ENCODE measurements at places on chromosomes 11 and 22. TPM values are rescaled to one million over a fixed set of nuclear protein-coding genes. Genes with fewer than 3 reads are reported as not detected.

- no peak overlapping the region for H3K27ac ChIP-seq
- DNase-seq, result no peak
- H3K36me3 ChIP-seq, result no peaks in the 10 kb centered on the region
Measured at GRCh38 chr11:127670374-127671119, 670.0 kb upstream of the KIRREL3 start.

DNA sequence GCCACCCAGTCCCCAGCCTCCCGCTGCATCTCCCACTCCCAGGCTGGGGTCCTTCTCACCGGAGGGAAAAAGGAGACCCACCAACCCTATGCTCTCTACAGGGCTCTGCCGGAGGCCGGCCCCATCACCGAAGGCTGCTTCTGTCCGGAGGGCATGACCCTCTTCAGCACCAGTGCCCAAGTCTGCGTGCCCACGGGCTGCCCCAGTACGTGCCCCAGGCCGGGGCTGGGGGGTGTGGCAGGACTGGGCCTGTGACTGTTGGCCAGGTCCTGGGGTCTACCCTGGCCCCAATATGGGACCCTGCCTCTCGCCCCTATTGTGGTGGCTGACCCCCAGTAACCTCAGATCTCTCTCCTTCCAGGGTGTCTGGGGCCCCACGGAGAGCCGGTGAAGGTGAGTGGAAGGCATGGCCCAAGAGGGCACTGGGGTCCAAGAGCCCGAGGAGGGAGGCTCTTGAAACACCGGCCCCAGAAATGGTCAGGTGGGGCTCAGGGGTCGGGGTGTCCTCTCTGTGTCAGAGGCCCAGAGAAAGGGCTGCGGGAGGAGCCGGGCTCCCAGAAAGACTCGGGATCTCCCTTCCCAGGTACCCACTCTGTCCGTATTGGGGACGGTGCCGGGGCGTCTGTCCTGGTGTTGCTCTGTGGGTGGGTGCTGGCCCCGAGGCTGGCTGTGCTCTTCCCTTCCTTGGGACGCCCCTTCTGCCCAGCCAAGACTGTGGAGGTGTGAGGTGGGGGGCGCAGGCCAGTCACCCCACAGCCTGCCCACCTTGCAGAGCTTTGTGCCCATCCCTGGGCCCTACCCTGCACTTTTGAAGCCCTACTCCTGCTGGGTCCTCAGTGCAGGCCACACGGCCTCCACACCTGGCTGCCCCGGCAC, 26.1 kb upstream of the MUC5B start:
- H3K4me1 ChIP-seq, result no peaks in the 10 kb centered on the region
- no peak overlapping the region for H3K27ac ChIP-seq
- DNase-seq, result peak; percentile 70
- H3K27me3 ChIP-seq, result peaks cover 5% of the 10 kb centered on the region

- no peaks in the 10 kb centered on the region for H3K36me3 ChIP-seq
- H3K4me3 ChIP-seq, result peak overlapping the region; percentile 25
- no peak overlapping the region for H3K27ac ChIP-seq
- H3K27me3 ChIP-seq, result peaks cover 52% of the 10 kb centered on the region
- DNase-seq, result no peak
Measured at GRCh38 chr11:124839128-124839971, 25.9 kb upstream of the ROBO3 start.

GRCh38 chr11:95849087-95849825, 59.0 kb downstream of the CEP57 start:
- DNase-seq, result peak; percentile 37
- no peaks in the 10 kb centered on the region for H3K36me3 ChIP-seq
- no peak overlapping the region for H3K27ac ChIP-seq

DNA sequence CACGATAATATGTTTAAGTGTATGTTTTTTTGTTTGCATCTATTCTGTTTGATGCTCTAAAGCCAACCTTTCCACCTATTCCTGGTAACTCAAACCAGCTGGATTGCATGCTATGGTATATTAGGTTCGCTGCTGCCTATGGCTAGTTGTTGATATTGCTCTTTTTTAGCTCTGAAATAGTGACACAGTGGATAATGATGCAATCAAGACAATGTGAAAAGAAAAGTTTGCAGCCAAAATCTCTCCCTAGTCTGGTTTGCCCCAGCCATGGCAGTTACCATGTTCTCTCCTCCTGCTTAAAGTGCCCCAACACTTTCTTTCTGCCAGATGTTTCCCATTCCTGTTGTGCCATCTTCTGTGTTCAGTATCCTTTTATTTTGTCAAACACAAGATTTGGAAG, 269.7 kb downstream of the DYNC2H1 start:
- no peak overlapping the region for H3K4me3 ChIP-seq
- DNase-seq, result no peak
- no peaks in the 10 kb centered on the region for H3K4me1 ChIP-seq
- no peaks in the 10 kb centered on the region for H3K27me3 ChIP-seq
- H3K36me3 ChIP-seq, result no peaks in the 10 kb centered on the region
- H3K27ac ChIP-seq, result no peak overlapping the region

DNA sequence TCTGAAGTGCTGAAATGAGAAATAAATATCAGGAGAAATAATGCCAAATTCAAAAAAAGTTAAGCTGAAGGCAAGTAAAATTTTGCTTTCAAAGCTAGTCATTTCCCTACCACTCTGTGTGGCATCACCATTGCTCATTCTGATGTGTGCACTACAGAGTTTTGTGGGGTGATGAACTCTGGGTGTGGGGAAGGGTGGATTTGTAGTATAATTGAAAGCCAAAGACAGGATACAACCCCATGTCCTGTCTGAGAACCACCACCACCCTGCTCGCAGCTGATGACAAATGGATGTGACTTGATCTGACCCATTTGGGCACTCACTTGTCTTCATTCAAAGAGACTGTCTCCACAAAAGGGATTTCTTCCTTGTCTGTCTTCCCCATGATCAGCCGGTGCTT, 19.3 kb upstream of the TMEM9B start:
- no peak overlapping the region for H3K27ac ChIP-seq
- H3K4me1 ChIP-seq, result no peaks in the 10 kb centered on the region
- H3K36me3 ChIP-seq, result no peaks in the 10 kb centered on the region
- no peak for DNase-seq

- no peak overlapping the region for H3K4me3 ChIP-seq
- H3K4me1 ChIP-seq, result no peaks in the 10 kb centered on the region
- H3K27me3 ChIP-seq, result no peaks in the 10 kb centered on the region
- H3K27ac ChIP-seq, result no peak overlapping the region
- no peak for DNase-seq
Measured at GRCh38 chr11:13268791-13269190, 8.8 kb upstream of the BMAL1 start.

- no peak for DNase-seq
- peaks cover 8% of the 10 kb centered on the region for H3K4me1 ChIP-seq
- H3K4me3 ChIP-seq, result no peak overlapping the region
- no peaks in the 10 kb centered on the region for H3K27me3 ChIP-seq
- H3K36me3 ChIP-seq, result no peaks in the 10 kb centered on the region
Measured at GRCh38 chr22:23213581-23214334, 33.4 kb downstream of the BCR start.

- DNase-seq, result no peak
- H3K4me1 ChIP-seq, result no peaks in the 10 kb centered on the region
- no peaks in the 10 kb centered on the region for H3K27me3 ChIP-seq
- H3K36me3 ChIP-seq, result no peaks in the 10 kb centered on the region
- no peak overlapping the region for H3K27ac ChIP-seq
Measured at GRCh38 chr11:44957776-44958564, 7.3 kb upstream of the TP53I11 start.

DNA sequence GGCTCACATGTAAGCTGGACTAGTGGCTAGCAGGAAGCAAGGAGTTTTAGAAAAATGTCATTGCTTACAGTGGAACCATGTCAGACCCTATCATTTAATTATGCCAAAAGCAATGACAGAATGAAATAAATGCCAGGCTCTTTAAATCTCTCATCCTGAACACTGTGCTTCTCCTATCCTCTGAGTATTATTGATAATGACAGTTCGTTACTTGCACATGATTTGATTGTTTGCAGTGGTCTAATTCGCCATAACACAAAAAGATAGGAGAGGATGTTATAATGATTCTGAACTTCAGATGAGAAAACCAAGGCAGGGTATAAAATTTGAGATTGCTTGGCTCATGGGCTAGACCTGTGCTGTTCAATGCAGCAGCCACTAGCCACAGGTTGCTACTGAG, 68.2 kb downstream of the FLI1 start:
- no peaks in the 10 kb centered on the region for H3K4me1 ChIP-seq
- no peak overlapping the region for H3K27ac ChIP-seq
- DNase-seq, result no peak
- no peaks in the 10 kb centered on the region for H3K27me3 ChIP-seq
- no peaks in the 10 kb centered on the region for H3K36me3 ChIP-seq
- no peak overlapping the region for H3K4me3 ChIP-seq

- no peak overlapping the region for H3K27ac ChIP-seq
- peaks cover 7% of the 10 kb centered on the region for H3K36me3 ChIP-seq
- H3K27me3 ChIP-seq, result no peaks in the 10 kb centered on the region
- no peak for DNase-seq
- H3K4me3 ChIP-seq, result no peak overlapping the region
Measured at GRCh38 chr11:65710421-65710820, 1.6 kb upstream of the KAT5 start.

- H3K27me3 ChIP-seq, result no peaks in the 10 kb centered on the region
- DNase-seq, result no peak
- no peak overlapping the region for H3K27ac ChIP-seq
- H3K36me3 ChIP-seq, result no peaks in the 10 kb centered on the region
- H3K4me3 ChIP-seq, result no peak overlapping the region
- H3K4me1 ChIP-seq, result peaks cover 13% of the 10 kb centered on the region
Measured at GRCh38 chr11:64281957-64282770, 2.3 kb downstream of the BAD start.

DNA sequence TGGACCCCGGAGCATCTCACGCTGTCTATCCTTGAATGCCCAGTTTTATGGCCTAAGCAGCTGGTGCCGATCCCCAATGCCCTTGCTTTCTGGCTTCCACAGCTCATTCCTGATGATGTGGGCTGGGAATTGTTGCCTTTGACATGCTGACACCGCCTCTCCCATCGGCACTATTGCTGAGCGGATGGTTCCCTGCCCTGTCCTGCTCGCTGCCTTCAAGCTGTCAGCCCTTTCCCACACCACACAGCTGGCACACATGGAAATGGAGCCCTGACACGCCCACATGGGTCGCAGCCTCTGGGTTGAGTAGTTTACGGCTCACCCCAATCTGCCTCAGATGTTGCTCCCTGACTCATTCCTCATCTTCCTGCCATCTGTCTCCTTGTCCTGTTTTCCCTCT, 110.2 kb upstream of the SESN3 start:
- peaks cover 8% of the 10 kb centered on the region for H3K4me1 ChIP-seq
- no peaks in the 10 kb centered on the region for H3K27me3 ChIP-seq
- no peak overlapping the region for H3K27ac ChIP-seq
- H3K36me3 ChIP-seq, result no peaks in the 10 kb centered on the region
- DNase-seq, result no peak

DNA sequence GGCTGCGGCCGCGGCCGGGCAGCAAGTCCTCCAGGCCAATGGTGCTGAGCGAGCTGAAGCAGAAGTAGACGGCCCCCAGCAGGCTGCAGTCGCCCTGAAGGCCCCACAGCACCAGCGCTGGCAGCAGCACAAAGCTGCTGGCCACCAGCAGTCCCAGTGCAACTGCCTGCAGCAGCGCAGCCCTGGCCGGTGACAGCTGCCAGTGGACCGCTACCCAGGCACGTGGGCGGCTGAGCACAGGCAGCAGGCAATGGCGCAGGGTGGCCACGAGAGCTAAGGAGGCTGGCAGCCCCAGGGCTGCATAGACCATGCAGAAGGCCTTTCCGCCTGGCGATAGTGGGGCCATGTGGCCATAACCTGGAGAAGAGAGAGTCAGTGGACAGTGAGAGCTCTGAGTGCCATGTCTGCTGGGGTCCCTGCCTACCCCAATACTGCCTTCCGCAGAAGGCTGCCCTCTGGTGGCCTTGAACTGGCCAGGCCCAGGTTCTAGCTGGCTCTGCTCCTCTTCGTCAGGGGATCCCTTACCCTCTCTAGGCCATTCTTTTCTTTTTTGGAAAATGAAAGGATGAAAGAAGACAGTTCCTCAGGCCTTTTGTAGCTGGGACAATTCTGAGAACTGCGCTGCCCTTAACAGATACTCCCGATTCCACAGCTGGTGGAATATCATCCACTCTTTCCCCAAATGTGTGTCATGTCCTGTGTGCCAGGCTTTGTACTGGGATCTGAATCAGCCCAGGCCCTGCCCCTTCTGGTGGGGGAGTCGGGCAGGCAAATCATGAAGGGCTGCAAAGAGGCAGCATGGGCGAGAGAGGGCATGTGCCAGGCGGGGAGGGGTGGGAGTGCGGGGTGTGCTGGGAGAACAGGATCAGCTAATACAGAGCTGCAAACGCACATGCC, 1.8 kb downstream of the KCNK7 start:
- H3K4me1 ChIP-seq, result no peaks in the 10 kb centered on the region
- no peak overlapping the region for H3K4me3 ChIP-seq
- DNase-seq, result no peak
- H3K27ac ChIP-seq, result no peak overlapping the region
- no peaks in the 10 kb centered on the region for H3K27me3 ChIP-seq

FUT4 gene
- total RNA-seq, result 14.6 TPM

SLC17A6 gene
- total RNA-seq, result 1.3 TPM

OR52N4 gene
- total RNA-seq, result not detected

SMIM35 gene
- not detected for total RNA-seq

Data from pancreas (tissue), 10 donors.